ENCODE measurements at places on chromosomes 7 and 10.

DNA sequence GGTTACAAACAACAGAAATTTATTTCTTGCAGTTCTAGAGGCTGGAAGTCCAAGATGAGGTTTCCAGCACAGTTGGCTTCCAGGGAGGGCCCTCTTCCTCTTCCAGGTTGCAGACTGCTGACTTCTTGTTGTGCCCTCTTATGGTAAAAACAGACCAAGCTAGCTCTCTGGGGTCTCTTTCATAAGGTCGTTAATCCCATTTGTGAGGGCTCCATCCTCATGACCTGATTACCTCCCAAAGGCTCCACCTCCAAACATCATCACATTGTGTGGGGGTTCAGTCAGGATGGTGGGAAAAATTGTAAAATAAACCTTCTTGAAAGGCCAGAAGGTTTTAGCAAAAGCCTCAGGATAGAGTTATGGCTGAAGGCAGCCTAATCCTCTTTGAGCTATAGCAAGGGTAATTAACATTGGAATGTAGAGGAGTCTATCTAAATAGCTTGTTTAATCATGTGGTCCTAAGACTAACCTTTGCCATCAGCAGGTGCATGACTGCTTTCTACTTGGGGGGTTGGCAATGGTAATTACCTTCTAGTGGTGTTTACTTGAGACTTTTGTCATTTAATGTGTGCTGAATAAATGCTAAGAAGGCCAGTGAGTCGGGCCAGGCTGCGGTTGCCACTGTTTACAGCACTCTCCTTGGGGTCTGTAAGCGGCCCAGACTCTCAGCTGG lies 80.8 kb downstream of the PPP1R17 start:
- DNase-seq = peak; percentile 68

DNA sequence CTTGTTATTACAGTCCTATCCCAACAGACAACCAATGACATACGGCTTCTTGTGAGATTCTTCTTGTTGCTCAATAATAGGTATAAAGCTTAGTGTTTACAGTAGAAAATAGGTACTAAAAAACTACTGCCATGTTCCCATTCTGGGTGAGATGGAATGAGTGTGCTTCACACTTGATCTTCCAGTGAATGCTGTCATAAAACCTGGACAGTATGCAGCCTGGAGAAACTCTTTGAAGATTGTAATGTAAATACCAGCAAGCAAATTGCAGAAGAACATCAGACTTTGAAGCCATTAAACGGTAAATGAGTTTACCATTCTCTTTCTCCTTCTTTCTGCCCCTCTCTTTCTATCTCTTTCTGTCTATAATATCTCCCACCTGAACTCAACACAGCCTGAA lies 663.7 kb upstream of the COBL start:
- no peak for DNase-seq

- DNase-seq = peak; percentile 54
Observed at GRCh38 chr10:72058989-72059842, 29.1 kb downstream of the SPOCK2 start.

GRCh38 chr7:91201442-91202113 lies 62.7 kb upstream of the FZD1 start:
- no peak for DNase-seq

Measured in H7 (cell line).